ENCODE measurements at places on chromosomes 11 and 22. TPM values are rescaled to one million over a fixed set of nuclear protein-coding genes. Genes with fewer than 3 reads are reported as not detected.

Gene APOC3
- not detected for total RNA-seq

Gene KLHL35
- total RNA-seq, result 16.1 TPM

Gene ISX
- total RNA-seq, result not detected

Gene SOX6
- 46.6 TPM for total RNA-seq

Gene FANCF
- 21.4 TPM for total RNA-seq

Gene MAPK8IP2
- 22.7 TPM for total RNA-seq

Gene CCDC15
- 5.2 TPM for total RNA-seq
